ENCODE measurements at places on chromosomes 12 and 14.

DNA sequence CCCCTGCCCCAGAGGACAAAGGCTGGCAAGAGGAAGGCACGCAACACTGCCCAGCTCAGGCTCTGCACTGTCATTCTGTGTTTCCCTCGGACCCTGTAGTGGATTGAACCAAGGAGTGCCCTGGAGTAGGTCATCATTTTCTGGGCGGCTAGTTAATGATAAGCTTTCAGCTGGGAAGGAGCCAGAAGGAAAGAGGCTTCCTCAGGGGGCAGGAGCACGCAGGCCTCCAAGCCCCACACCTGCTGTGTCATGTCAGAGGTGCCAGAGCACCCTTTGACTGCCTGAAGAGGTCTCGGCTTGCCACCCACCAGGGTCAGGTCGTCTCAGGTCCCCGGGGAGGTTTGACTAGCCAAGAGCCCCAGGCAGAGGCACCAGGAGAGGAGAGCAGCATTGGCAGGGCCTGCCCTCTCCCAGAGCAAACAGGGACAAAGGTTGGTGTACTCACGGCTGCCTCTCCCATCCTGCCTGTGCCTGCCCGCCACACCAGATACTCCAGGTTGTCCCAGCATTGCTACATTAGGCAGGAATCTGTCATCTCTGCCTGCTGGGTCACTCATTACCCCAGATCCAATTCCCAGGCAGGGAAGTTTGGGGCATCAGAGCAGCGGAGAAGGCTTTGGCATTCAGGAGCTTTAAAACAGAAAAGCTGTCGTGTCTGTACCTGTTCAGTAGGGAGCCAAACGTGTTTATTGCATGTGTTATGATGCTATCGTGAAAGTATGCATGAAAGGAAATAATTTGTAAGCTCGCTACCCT, 33.5 kb upstream of the ATP2A2 start:
- no peak for DNase-seq

GRCh38 chr14:104983231-104983721, 2.3 kb upstream of the CLBA1 start:
- no peak for DNase-seq

- DNase-seq, result no peak
These were observed 1.7 kb upstream of the GPR68 start for GRCh38 chr14:91246051-91246852.

DNA sequence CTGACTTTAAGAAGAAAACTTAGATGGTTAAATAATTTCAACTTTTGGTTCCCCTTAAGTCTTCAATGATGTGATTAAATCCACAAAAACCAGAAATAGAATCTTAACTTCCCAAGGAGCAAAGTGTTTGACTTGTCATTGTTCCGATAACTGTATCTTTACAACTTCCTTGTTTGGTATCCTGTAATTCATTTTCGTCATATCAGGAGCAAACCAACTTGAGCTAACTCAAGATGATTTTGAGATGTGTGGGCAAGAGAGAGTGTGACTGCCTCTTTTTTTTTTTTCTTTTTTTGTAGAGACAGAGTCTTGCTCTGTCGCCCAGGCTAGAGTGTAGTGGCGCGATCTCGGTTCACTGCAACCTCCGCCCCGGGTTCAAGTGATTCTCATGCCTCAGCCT, 25.3 kb downstream of the DRAM1 start:
- DNase-seq, result no peak

DNA sequence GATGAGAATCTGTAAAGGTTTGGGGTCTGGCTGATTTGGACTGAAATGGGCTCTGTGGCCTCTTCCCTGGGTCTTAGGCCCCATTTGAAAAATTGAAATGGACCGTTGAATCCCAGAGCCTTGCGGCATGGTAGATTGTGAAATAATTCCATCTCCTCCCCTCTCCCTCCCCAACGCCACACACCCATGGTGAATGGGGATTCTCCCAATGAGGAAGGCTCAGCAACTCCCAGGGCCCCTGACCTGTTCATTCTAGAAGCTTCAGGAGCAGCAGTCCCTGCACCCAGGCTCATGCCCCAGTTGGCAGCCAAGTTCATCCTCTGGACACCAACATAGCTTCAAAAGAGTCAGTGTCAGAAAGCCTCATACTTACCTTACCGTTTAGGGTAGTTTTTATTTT, 217.4 kb downstream of the ZFP36L1 start:
- peak; percentile 45 for DNase-seq

DNA sequence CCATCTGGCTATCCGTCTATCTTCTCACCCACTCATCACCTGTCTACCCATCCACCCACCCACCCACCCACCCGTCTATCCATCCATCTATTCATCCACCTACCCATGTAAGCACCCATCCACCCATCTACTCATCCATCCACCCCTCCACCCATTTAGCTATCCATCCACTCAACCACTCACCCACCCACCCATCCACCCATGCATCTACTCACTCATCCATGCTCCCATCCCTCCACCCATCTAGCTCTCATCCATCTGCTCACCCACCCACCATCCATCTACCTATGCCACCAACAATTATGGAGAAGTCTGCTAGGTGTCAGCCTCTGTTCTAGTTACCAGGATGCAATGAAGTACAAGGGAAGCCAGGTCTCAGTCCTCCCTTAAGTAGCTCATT, 11.1 kb downstream of the TNFAIP2 start:
- DNase-seq, result no peak

DNA sequence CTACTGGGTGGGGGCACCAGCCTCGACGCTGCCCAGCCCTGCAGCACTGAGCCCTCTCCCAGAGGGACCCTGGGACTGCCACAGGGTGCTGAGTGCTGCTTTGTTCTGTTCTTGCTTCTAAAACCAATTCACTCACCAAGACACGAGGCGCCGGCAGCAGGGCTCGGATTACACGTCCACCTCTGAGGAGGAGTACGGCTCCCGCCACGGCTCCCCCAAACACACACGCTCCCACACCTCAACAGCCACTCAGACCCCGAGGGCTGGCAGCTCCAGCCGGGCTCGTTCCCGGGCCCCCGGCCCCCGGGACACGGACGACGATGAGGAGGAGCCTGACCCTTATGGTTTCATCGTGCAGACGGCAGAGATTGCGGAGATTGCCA, 24.3 kb downstream of the CEP170B start:
- DNase-seq, result no peak

DNA sequence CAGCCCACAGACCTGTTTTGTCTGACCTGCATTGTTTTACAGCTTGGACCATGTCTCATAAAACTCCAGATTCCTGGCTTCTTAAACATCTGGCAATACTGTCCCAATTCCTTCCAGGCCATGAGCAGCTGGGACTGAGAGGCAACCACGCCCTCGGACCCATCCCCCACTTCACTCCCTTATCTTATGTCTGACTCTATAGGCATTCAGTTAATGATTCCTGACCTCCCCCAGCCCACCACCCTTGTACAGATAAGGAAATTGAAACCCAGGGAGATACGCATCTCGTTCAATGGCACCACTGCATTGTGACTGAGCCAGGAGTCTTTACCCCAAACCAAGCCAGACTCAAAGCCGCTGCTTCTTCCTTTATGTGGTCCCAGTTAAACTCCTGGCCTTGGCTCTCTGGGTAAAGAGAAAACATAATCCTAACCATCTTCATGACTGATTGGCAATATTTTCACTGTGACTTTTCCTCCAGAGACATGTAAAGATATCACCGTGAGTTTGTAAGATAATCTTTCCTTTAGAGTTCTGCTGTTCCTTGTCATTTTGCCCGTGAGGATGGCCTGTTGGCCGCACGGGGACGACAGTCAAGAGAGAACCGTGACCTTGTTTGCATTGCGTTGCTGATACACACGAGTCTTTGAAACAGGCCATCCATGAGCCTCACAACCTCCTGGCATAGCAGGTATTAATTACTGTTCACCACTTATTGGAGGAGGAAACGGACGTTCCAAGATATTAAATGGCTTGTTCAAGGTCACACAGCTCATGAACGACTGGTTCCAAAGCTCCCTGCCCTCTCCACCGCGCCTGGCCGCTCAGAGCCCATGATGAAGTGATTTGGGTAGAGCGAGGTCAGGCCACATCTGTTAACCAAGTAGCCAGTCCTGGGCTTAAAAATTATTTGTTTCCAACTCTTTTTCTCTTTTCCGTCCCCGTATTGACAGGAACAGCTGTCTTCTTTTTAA, 39.4 kb downstream of the MAP1LC3B2 start:
- no peak for DNase-seq

GRCh38 chr12:70255311-70255710, 12.1 kb downstream of the CNOT2 start:
- no peak for DNase-seq

GRCh38 chr12:25764892-25765291, 193.6 kb upstream of the RASSF8 start:
- peak; percentile 65 for DNase-seq

GRCh38 chr12:39505023-39505422, 62.1 kb upstream of the KIF21A start:
- no peak for DNase-seq

GRCh38 chr14:74945261-74945851, 10.0 kb downstream of the PGF start:
- DNase-seq, result peak; percentile 33

DNA sequence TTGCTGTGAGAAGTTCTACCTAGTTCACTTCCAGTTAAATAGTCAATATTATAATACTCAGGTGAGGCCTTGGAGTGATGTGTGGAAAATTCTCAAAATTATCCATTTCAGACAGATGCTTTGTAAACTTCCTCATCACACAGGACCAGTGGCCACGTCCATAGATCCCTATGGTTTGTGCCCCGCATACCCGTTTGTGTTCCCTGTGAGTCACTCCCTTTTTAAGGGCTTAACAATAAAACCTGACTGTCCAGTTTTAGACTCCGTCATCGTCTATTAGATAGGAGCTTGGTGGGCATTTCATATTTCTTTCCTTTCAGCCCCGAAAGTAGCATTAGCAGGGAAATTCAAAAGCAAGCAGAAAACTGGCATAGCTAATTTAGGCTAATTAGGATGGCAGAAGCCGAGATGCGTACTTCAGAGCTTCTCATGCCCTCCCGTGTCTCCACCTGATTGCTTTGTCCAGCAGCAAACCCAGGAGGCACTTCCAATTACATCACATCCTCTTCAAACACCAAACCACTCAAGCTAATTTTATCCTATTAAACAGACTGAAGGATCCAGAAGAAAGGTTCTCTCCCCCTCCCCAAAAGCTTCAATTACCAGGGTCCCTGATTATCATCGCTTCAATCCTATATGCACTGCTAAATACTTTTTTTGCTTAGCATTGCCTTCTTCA, 186.6 kb upstream of the OTX2 start:
- DNase-seq, result no peak

DNA sequence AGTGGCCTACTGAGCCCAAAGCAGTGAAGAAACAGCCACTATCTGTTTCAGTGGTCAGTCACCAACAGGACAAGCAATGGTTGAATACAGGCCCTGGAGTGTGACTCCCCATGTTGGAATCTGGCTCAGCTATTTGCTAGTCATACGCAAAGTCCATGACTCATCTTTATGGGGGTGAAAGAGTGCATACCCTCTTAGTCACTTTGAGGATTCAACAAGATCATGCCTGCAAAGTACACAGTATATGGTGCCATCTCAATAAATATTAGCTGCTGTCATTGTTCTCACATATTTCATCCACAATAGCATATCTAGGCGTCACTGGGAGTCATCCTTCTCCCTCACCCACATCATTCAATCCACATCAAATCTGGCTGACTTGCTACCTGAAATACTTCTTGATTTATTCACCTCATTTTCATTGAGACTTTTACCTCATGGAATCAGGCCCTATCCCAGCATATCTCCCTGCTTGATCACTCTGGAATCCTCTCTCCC, 26.4 kb upstream of the STAB2 start:
- no peak for DNase-seq

GRCh38 chr14:70794294-70794693, 15.0 kb downstream of the MAP3K9 start:
- no peak for DNase-seq

DNA sequence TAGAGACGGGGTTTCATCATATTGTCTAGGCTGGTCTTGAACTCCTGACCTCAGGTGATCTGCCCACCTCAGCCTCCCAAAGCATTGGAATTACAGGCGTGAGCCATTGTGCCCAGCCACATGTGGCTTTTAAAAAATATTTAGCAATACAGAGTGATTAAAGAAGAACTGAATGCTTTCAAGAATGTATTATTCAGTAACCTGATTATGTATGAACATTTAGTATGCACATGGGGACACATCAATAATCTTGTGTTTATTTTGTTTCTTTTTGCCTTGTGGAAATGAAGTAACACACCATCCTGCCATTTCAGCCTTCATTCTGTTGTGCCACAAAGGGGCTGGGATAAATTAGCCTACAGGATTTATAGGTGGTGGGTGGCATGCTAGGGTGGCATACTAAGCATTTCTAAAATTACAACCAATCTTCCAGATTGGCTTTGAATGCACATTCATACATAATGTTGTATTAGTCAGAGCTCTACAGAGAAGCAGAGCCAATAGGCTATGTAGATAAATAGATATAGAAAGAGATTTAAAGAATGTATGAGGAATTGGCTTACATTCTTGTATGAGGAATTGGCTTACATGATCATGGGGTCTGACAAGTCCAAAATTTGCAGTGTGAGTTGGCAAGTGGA, 25.5 kb upstream of the TXNRD1 start:
- no peak for DNase-seq

DNA sequence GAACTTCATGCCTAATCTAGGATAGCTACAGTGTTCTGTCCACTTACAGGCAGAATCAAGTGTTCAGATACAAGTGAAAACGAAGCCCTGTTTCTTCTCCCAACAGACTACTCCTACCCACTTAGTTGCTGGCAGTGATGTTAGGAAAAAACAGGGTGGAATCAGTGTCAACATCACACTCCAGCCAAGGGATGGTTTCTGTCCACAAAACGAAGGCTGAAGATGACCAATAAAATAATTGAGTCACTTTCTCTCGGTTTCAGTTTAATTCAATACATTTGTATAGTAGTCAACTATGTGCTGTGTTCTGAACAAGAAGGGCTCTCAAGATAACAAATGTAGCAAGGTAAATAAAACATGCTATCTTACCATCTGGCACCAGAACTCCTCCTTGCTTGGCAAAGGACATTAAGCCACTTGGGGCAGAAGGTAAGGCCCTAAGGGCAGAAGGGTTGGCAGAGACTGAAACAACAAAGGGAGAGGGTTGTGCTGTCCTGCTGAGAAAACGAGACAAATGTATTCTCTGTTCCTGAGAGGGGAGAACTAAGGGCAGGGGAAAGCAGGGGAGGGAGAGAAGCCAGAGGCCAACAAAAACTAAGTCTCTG, 393.6 kb downstream of the DPF3 start:
- DNase-seq, result no peak

DNA sequence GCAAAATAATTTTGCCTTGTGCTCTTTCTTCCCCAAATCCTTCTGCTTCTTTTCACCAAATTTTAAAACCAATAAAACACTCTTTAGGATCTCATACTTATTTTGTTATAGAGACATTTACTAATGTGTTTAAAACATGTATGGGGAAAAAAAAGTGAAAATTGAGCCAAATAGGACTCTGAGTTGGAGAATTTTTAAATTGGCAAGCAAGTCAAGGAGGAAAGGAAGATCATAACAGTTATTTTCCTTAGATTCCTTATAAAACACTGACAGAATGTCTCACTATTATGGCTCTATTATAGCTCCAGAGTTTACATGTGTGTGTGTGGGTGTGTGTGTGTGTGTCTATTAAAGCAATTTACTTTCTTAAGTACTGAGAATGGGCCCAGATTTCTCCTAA, 220.5 kb downstream of the SLC6A15 start:
- no peak for DNase-seq

GRCh38 chr14:100274250-100274649, 32.0 kb downstream of the SLC25A29 start:
- DNase-seq, result no peak

GRCh38 chr14:93035917-93036651, 79.6 kb downstream of the ITPK1 start:
- DNase-seq, result peak; percentile 76

GRCh38 chr14:100261621-100262020, 22.7 kb downstream of the YY1 start:
- DNase-seq, result no peak

- no peak for DNase-seq
These were observed 75.3 kb downstream of the CCDC91 start for GRCh38 chr12:28265435-28266042.

All from cardiac muscle cell (in vitro differentiated cells and primary cell).